GM12892 (cell line): ENCODE measurements at places on chromosomes 6 and 20.
A peak's percentile ranks its signal among the peaks of the same experiment; 100 is the strongest.

GRCh38 chr6:170022827-170023619, 267.9 kb downstream of the DLL1 start:
- no peak for DNase-seq

DNA sequence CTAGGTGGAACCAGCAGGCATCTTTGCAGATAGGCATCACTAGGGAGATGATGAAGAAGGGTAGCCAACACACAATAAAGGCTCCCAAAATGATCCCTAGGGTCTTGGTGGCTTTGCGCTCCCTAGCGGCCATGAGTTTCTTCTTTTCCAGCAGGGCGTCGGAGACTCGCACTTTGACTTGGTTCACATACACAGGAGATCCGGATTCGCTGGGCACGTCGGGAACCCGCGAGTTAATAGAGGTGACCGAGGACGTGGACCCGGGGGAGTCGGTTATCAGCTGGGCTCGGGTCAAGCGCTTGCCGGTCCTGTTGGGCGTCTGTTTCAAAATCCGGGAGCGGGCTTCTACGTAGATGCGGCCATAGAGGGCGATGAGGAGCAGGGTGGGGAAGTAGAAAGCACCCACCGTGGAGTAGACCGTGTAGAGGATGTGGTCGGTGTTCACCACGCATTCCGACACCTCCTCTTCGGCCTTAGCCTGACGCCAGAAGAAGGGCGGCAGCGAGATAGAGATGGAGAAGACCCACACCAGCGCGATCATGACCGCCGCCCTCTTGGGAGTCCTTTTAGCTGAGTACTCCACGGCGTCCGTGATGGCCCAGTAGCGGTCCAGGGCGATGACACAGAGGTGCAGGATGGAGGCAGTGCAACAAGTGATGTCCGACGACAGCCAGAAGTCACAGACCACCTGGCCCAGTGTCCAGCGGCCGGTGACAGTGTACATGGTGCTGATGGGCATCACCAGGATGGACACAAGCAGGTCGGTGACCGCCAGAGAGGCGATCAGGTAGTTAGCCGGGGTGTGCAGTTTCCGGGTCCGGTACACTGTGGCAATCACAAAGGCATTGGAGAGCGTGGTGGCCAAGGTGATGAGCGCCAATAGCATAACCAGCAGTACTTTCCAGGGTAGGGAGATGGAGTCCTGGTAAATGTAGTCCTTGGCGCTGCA, 658 bp downstream of the HTR1B start:
- no peak for DNase-seq

DNA sequence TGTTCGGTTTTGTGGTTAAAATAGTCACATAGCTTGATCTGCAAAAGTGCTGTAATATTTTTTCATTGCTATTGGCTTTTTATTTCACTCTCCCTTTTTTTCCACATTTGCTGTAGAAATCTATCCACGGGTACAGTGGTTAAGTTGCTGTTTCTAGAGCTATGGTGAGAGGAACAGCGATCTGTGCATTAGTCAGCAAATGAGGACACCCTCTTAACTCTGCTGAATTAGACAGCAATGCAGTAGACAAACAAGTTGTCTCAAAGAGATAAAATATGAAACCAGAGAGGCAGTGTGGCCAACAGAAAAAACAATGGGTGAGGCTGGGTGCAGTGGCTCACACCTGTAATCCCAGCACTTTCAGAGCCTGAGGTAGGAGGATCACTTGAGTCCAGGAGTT, 17.6 kb upstream of the SYNJ2 start:
- DNase-seq = no peak

- DNase-seq = no peak
Measured at GRCh38 chr6:67667637-67668422, 967.3 kb upstream of the ADGRB3 start.

DNA sequence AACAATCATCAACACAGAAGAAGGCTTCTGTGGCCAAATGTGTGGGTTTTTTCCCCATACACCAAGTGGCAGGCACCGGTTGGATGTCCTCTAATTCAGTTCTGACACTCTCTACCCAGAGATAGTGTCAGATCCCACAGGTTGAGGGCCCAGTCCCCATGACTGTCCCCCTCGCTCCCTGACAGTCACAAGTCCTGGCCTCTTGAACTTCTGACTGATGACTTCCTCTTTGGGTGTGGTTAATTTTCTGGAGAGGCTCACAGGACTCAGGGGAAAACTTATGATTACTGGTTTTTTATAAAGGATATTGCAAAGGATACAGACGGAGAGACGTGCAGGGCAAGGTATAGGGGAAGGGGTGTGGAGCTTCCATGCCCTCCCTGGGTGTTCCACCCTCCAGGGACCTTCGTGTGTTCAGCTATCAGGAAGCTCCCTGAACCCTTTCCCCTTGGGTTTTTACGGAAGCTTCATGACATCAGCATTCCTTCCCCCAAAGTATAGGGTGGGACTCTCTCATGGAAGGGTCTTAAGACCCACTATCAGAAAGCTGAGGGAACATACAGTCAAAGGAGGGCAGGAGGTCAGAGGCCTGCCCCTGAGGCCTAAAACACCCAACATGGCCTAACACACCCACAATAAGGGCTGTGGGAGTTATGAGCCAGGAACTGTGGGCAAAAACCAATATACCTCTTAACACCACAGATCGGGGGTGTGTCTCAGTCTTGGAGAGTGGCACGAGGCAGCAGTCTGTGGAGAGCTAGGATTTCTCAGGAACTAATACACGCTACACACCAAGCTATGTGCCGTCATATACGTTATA, 33.3 kb downstream of the FARS2 start:
- DNase-seq = no peak

DNA sequence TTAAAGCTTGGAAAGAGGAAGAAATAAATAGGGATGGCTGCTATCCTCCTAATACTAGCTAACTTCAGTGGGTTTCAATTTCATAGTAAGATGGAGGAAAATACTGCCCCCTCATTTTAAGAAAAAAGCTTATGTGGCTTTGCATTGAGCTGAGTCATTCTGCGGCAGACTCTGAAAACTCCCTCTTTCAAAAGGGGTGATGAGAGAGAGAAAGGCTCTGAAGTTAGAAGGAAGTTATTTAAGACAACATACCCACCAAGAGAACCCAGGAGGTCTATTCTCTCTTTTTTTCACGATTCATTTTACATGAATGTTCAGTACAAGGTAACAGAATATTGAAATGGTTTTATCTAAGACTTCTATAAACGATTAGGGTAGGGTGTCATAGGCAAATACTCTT, 4.5 kb downstream of the PRDM13 start:
- DNase-seq = no peak

DNA sequence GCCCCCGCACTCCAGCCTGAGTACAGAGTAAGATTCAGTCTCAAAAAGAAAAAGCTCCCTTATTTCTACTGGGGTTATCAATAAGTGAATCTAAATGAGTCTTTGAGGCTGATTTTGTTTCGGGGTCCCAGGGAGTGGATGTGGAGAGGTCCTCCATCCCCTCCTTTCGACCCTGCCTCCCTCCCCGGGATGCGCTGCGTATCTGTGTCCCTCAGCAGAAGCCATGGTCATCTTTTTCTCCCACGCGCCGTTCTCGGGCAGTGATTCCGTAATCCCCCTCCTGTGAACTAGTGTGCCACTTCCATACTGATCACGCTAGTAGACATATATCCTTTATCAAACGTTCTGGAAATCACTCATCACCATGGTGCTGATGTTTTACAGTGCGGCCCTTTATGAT, 152.9 kb downstream of the CDH4 start:
- no peak for DNase-seq

DNA sequence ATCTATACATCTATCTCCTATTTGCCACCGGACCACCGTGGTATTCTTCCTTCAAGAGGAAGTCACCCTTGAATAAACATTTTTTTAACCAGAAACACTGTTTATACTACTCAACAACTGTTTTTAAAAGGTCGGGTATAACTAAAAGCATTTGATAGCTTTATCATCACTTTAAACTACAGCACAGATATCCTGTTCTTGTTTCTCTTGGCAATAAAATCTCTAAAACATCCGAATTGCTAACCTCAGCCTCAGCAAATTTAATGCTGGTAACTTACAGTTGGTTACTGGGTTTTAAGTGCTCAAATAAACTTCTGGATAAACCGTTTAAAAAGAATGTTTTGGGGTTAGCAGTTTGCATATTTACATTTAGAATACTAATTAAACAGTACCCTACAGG, 20.4 kb downstream of the ZUP1 start:
- no peak for DNase-seq

GRCh38 chr20:62352402-62353288, 14.5 kb downstream of the LAMA5 start:
- no peak for DNase-seq

DNA sequence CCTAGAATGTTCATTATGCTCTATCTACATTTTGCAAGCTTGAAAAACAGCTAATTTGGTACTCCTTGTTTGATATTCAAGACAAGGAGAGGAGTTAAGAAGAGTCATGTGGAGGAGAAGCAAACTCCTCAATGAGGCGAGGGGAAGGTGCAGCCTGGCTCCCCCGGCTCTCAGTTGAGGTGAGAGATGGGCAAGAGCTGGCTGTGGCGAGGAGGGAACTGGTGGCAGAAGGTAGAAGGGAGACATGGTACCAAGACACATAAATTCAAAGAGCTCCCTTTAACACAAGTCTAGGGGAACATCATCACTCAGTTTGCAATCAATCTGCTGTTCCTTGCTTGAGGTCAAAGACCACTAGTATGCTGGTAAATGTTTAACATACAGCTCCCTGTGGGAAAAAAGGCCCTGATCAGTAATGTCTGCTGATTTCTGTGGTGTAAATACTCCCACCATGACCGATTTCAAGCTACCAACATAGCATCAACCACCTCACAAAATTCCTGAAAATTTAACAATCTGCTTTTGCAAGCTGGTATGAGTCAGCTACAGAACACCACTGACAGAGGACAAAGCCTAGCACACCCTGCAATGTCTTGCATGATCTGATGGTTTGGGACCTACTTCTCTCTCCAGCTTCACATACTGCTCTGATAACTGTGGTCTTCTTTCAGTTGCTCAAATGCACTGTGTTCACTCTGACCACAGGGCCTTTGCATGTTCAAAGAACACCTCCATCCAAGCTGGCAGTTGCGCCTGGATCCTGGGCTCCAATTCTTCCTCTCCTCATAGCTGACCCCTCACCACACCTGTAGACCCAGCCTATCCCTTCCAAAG, 516.3 kb upstream of the CHD6 start:
- no peak for DNase-seq

- no peak for DNase-seq
Measured at GRCh38 chr6:26438000-26438399, 2.3 kb upstream of the BTN3A3 start.

DNA sequence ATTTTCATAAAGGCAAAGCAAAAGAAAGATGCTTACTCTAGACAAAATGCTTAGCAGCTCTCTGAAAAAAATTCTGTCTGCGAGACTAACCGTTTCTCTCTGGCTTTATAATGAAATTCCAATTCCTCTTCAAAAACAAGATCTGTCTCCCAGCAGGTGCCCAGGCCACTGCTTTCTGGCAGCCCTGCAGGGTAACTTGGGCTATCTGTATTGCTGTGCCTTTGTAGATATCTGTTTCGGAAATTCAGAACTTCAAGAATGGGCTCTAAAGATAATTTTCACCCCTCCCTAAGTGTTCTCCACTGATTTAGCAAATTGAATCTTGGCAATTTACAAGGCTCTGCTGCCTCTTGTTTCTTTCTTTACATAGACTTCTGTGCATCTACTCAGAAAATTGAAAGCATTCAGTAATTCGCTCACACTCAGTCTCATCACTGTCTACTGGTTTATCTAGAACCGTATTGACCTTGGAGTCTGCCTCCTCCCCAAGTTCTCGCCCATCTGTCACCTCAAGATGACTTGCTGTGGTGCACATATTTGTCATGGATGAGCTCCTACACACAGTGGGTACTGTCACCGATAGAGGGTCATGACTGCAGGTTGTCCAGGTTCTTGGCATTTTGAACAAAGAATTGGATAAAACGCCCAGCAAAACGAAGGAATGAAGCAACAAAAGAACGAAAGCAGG, 26.4 kb upstream of the FABP7 start:
- no peak for DNase-seq

DNA sequence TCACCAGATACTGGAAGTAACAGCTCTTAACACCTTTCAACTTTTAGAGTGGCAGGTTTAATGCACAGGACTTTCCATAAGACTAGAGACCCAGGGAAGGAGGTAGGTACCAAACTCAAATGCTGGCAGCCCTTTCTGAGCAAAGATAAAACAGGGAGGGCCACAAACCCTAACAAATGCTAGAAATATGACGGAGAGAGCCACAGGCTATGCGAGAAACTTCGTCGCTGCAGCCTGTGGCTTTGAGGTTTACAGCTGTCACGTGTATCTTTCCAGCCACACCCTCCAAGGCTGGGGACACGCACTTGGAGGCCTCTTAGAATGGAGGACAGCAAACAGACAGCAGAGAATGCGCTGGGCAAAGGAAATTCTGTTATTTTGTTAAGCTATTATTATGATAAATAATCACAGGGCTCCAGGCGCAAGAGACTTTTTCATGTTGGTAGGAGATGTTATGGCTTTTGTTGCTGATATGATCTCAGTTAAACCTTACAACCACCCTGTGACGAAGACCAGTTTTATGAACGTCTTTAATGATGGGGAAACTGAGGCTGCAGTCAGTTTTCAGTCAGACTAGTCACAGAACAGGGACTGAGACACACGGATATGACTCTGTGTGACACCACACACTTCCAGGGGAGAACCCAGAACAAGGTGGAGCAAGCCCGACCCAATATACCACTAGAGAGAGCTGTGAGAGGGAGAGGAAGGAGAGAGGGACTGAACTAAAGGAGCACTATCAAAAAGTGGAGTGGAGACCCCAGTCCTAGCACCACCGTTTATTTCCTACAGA, 2.0 kb downstream of the TRAM2 start:
- no peak for DNase-seq

- DNase-seq = peak; percentile 40
Measured at GRCh38 chr6:5084781-5085647, at the start of gene PPP1R3G. PPP1R3G (plus strand) TSS chr6:5085341; CDS start chr6:5085486, 145 bp downstream.

DNA sequence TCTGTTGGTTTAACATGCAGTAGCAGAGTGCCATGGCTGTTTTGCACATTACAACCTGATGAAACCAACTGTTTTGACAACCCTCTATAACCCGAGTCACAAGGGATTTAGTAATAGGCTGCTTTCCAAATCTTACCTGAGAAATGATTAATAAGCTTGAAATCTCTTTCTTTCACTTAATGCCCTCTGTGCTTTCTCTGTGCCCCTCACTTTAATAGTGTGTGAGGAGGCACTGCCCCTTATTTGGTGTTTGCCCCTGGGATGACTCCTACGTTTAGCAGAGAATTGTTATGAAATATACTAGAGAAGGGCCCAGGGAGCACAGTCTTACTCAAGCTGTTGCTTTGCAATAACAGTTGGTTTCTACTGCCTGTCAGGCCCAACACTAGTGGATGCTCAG, 31.0 kb upstream of the PTCHD4 start:
- DNase-seq = no peak

GRCh38 chr6:72031471-72031870, 145.1 kb downstream of the RIMS1 start:
- DNase-seq = no peak

- DNase-seq = no peak
Measured at GRCh38 chr6:20599302-20600051, 65.2 kb downstream of the CDKAL1 start.

- DNase-seq = peak; percentile 28
Measured at GRCh38 chr6:111605100-111605751, 452 bp downstream of the TRAF3IP2 start.

DNA sequence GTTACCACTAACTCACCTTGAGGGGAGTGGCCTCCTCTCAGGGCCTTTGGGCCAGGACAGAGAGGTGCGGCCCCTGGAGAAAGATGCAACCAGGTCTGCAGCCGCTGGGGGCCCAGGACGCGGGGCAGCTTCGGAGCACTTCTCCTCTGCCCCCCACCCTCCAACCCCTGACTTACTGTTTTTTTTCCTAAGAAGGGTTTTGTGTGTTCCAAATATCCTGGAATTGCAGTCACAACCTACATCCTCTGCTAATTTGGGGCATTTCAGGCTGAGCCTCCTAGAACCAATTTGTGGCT, 1.7 kb downstream of the LINC00237 start:
- DNase-seq = no peak
